Activated T-cell treated with anti-CD3 and anti-CD28 coated beads for 4 hours (primary cell): ENCODE measurements at places on chromosomes 2 and 18.

- no peak for DNase-seq
These were observed 27.2 kb downstream of the CCBE1 start for GRCh38 chr18:59669872-59670657.

- DNase-seq = no peak
These were observed 46.5 kb upstream of the SLC30A6 start for GRCh38 chr2:32119161-32119560.

GRCh38 chr2:136185981-136186776 lies 68.2 kb upstream of the CXCR4 start:
- no peak for DNase-seq

DNA sequence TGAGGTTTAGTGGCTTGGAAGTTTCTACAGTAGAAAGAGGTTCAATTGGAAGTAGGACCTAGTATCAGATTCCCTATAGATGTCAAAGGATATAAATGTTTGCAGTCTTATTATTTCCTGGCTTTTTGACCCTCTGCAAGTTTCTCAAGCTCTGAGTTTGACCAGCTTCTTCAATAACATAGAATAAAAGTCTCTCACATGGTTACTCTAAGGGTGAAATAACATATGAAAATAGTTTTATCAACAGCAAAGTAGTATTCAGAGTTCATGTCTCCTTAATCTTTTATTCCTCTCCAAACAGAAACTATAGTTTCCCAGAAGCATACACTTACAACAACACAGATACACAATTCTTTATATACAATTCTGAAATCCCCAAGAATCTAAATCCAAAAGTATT lies 132.9 kb upstream of the RND3 start:
- DNase-seq = no peak

DNA sequence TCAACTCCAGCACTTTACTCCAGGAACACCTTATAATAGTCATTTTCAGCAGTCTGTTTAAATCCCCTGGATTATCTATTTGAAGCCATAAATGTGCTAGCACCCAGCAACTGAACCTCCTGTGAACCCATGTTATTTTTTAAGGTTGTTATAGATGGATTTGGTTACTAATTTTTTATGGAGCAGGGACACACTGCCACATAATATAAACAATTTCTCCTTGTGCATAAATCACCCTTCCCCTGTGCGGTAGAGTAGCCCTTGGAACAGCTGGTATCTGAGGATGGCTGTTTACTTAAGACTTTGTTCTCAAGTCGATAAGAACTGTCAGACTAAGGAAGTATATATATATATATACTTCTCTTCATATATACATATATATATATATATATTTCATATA lies 367.4 kb downstream of the EPHA4 start:
- DNase-seq = no peak

- DNase-seq = no peak
These were observed 535.9 kb upstream of the VRK2 start for GRCh38 chr2:57510704-57511103.

DNA sequence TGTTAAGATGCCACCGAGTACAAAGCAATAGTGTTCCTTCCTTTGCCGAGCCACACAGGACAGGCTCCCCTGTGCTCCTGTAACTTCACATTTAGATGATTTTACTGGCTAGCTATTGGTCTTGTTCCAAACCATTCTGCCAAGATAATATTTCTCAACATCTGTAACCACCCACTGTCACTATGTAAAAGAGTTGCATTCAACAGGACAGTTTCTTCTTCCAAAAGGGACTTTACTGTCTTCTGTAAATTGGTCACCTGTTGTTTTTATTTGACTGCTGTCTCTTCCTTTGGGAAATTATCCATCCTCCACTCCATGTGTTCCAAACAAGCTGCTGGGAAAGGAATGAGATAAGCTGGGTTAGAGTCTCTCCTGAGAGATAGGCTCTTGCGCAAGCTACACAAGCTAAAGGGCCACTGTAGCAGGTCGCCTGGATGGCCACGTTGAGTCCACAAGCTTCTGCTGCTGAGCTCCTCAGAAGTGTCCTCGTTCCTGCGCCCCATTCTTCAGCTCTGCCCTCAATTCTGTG lies 14.4 kb upstream of the BZW1 start:
- no peak for DNase-seq

DNA sequence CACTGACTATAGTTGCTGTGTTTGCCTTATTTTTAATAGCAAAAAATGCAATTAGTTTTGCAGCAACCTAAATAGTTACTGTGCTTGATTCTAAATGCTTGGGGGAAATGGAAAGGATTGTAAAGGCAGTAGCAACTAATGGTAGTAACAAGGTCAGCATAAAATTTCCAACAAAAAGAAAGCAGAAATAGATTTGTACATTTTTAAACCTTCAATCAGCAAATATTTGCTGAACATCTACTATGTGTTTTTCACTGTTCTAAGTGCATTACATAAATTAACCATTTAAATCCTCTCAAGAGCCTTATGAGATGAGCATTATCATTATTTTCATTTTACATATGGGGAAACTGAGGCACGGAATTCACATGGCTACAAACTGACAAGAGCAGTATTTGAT lies 308.0 kb upstream of the UBE2E3 start:
- DNase-seq = no peak

DNA sequence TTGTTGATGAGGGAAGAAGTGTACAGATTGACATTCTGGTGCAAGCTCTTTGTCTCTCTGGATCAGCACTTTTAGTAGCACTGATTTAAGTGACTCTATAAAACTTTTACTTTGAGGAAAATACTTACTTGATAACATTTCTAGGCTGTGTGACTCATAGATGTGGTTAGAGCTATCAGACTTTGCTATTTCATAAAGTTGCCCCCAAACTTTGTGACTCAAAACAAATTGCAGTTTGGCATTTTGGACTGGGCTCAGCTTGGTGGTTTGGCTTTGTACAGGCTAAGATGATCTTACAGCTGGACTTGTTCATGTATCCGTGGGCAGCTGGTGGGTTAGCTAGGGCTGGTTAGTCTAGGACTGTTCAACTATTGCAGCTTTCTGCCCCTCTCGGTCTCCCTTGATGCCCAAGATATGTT lies 42.1 kb upstream of the GLS start:
- DNase-seq = no peak

DNA sequence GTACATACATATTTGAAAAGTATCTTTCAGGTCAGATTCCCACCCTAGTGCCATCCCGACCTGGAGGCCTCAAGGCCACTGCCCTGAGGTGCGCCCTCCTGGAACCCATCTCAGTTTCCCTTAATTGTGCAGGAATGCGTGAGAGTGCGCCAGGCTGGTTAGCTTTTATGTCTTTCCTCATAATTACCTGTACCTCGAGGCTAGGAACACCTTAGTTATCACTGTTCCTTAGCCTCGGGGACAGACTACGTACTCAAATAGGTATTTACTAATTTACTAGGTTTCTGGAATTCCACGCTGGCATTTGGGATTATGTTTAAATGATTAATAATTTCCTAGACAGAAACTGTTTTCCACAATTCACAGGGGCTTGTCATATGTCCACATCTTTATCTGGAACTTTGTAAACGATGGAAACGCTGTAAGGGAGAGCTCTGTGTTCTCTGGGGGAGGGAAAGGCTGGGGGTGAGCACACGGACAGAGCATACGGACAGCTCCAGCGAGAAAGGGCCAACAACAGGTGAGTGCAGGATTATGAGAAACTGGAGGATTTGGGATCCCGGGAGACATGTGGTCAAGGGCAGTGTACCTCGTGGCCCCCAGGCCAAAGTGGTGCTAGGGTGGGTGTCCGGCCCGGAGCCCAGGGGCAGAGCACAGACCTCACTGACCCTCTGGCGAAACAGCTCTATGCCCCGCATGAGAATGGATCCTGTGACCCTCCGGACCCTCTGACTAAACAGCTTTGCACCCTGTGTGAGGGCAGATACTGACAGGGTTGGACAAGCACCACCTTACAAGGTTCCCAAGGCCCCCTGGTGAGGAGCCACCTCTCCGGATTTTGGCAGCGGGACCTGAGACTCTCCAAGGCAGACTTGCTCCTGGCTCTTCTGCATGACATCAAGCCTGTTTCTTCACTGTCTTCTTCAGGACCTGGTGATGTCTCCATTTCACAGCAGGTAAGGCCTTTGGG lies 102.0 kb upstream of the PXDN start:
- DNase-seq = no peak

DNA sequence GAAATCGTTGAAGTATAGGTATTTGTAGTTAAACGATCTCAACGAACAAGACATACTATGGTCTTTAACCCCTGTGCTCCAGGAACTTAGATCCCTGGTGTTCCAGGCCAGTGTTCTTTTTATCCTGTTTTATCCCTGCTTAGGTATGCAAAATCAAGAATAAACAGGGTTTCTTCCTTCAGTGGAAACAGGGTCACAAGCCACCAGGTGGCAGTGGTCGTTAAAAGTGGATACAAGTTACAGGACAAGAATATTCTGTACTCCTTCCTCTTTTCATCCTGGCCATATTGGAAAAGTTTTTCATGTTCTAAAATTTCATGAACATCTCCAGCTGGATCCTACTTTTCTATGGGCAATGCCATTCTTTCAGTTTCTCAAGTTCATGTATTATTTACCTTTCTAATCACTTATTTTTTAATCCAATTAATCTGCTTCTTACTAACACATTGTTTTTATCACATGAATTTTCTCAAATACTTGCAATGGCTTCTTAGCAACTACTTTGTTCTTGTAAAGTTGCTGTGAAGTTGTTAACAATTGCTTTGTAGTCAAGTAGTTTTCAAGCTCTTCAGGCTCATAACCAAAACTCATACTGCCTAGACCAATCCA lies 16.4 kb upstream of the HNMT start:
- peak; percentile 4 for DNase-seq

DNA sequence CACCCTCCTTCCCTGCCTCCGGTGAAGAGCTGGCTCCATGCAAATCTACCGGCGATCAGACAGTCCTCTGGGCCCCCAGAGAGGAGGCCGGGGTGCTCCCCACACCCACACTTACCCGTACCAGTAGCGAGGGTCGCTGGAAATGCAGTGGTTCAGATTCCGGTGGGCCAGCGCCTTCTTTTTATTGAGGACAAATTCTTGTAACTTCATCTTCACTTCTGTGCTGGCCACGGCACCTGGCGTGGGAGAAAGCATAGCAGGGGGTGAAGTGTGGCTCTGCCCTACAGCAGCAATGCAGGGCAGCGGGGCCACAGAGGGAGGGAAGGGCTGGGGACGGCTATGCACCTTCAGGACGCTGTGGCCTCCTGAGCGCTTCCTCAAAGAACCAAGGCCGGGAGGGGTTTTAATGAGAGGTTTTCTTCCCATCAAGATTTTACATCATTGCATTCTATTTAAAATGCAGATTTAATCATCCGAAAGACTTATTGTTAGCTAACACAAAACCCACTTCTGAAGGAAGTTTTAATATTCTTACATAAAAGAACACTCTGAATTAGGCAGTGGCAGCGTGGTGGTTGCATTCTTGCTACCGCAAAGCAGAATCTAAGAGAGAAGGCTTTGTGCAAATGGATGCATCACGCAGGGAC lies 237.0 kb downstream of the HDAC4 start:
- DNase-seq = no peak
